Stimulated activated effector memory CD8-positive, alpha-beta T cell treated with anti-CD3 and anti-CD28 coated beads, Interleukin-12 subunit alpha, Interleukin-12 subunit beta, amount 100 ng/mL, for 72 hours (primary cell): ENCODE measurements at places on chromosomes 13 and 19.

GRCh38 chr13:22194106-22194805 lies 523.4 kb downstream of the FGF9 start:
- DNase-seq = no peak

DNA sequence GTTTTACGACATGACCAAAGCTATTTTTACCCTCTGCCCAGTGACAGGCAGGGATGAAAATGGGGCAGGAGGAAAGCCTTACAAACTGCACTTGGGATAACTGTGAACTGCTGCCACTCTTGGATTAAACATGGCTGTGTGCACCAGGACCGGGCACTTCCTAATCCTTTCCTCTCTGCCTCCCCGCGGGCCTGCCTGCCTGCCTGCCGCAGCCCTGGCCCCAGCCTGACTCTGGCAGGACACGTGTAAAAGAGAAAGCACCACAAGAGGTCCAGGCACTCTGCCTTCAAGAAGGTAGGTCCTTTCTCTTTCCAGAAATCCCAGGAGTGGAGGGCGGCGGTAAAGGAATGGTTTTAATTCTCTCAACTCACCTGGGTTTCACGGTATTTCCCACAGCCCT lies 4.8 kb downstream of the TSHZ3 start:
- no peak for DNase-seq

GRCh38 chr19:29429021-29429420 lies 96.8 kb upstream of the VSTM2B start:
- no peak for DNase-seq

DNA sequence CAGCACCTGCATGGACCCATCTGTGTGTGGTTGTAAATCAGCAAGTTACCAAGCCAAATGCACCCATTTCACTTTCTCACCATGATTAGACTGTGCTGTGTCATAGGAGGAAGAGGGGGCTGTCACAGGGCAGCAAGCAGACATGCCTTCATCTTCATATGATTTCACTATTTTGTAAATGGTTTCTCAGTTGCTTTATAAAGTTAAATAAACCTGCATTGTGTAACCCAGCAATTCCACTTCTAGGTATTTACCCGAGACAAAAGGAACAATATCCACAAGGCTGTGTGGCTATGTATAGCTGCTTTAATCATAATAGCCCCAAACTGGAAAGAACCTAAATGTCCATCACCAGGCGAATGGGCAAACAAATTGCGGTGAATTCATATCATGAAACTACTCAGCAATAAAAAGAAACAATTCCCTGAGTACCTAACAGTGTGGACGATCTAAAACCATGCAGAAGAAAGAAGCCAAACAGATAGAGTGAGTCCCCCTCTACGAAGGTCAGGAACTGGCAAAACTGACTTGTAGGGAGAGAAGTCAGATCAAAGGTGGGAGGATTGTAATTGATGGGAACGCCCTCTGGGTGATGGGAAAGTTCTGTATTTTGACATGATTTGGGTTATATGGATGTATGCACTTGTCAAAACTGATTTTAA lies 185.4 kb downstream of the COL4A1 start:
- no peak for DNase-seq

- DNase-seq = no peak
Measured at GRCh38 chr19:58584498-58585441, 11.6 kb upstream of the MZF1 start.

- DNase-seq = no peak
Measured at GRCh38 chr13:48542581-48543341, 9.9 kb upstream of the RCBTB2 start.

- DNase-seq = peak; percentile 51
Measured at GRCh38 chr13:99347335-99347878, 40.2 kb upstream of the GPR183 start.

DNA sequence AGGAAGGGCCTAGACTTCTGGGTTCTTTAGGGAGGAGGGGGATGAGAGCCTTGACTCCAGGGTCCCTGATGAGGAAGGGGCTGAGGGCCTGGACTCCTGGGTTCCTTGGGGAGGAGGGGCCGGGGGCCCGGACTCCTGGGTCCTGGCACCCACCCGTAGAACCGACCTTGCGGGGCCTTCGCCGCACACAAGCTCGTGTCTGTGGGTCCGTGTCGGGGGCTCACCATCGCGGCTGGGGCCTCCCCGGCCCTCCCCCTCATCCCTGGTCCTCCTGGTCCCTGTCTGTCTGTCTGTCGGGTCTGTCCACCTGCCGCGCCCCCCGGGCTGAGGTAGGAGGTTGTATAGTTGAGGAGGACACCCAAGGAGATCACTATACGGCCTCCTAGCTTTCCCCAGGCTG lies 662 bp upstream of the SPACA6 start:
- no peak for DNase-seq

DNA sequence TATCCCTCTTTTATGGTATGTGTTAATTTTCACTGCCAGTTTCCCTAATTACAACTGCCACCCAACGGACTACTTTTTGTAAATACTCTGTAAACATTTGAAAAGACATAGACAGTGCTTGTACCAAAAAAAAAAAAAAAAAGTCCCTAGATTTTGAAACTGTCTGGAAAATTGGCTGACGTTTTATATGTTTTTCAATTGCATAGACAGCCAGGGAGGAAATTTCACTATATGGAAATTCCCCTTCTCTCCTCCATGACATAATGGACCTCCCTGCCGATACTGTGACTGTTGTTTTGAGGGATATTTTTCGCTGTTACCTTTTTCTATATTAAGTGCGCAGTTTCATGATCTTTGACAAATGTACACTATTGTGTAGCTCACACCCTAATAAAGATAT lies 43.4 kb downstream of the C13orf42 start:
- no peak for DNase-seq

GRCh38 chr13:98262292-98262691 lies 85.2 kb upstream of the RNF113B start:
- DNase-seq = no peak

- DNase-seq = peak; percentile 70
Measured at GRCh38 chr13:30607908-30608307, 9.8 kb upstream of the USPL1 start.

DNA sequence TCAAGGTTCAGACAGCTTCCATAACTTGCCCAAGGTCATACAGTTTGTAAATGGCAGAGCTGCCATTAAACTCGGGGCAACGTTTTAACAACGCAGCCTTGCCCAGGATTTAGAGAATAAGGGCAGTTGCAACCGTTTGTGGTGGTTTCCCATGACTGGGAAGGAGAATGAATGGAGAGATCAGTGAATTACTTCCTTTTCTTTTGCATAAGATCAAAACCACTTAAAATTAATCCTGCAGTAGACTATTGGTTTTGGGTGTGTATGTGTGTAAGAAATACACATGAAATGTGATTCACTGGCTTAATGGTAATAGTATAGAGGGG lies 179.1 kb upstream of the MIR17HG start:
- DNase-seq = no peak

DNA sequence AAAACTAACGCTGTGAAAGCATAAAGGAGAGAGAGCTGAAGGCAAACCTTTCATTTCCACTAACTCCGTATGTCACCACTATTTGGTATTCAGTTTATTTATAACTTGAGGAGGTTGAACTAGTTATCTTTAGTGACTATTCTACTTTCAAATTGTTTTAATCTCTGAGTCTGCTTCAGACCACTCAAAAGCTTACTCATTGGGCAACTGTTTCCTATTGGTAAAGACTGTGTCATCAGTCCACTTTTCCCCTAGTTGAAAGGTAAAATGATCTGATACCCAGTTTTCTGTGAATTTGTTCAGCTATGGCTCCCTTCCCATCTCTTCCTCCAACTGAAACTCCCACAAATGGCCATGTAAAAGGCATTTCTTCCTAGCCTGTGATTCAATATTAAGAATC lies 39.1 kb downstream of the TEX26 start:
- no peak for DNase-seq

DNA sequence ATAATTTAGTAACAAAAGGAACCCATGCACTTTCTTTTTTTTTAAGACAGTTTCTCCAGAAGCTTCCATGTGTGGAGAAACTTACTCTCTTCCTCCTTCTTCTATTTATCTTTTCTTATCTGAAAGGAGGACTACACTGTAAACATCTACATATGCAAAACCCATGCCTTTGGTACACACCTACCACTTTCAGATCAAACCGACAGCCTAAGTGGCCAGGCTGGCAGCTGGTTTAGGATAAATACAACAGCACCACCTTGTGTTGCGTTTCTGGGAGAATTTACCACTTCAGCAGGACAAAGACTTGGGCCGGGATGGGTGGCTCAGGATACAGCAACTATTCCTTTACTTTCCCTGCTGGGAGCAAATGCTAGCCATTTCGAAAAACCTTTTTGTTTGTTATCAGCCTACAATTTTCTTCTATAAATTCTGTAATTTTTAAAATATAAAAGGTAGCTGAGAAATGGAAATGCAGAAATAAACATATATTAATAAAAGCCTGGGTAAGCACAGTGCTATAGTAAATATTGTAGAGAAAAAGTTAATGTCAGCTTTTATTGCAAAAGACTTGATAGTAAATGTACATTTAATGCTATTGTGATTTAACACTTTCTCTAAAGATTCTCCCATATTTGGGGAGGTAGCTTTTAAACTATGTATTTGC lies 94.0 kb upstream of the RFC3 start:
- peak; percentile 47 for DNase-seq

- no peak for DNase-seq
Measured at GRCh38 chr13:46389457-46390451, 2.7 kb upstream of the RUBCNL start.

- DNase-seq = no peak
Measured at GRCh38 chr13:108525827-108526226, 103.6 kb upstream of the MYO16 start.

DNA sequence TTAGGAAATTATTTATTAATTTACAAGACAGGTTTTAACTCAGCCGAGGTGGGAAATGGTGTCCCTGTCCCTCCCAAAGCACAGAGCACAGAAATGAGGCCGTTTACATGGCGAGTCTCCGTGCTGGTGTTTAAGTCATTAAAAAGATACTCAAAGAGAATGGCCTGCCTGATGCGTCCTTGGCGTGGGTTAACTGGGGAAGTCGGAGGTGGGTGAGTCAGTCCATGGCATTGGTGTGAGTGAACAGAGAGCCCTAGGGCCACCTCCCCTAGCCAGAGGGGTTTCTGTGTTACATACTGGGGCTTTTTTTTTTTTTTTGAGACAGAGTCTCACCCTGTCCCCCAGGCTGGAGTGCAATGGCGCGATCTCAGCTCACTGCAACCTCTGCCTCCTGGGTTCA lies 3.9 kb downstream of the FEM1A start:
- DNase-seq = no peak

DNA sequence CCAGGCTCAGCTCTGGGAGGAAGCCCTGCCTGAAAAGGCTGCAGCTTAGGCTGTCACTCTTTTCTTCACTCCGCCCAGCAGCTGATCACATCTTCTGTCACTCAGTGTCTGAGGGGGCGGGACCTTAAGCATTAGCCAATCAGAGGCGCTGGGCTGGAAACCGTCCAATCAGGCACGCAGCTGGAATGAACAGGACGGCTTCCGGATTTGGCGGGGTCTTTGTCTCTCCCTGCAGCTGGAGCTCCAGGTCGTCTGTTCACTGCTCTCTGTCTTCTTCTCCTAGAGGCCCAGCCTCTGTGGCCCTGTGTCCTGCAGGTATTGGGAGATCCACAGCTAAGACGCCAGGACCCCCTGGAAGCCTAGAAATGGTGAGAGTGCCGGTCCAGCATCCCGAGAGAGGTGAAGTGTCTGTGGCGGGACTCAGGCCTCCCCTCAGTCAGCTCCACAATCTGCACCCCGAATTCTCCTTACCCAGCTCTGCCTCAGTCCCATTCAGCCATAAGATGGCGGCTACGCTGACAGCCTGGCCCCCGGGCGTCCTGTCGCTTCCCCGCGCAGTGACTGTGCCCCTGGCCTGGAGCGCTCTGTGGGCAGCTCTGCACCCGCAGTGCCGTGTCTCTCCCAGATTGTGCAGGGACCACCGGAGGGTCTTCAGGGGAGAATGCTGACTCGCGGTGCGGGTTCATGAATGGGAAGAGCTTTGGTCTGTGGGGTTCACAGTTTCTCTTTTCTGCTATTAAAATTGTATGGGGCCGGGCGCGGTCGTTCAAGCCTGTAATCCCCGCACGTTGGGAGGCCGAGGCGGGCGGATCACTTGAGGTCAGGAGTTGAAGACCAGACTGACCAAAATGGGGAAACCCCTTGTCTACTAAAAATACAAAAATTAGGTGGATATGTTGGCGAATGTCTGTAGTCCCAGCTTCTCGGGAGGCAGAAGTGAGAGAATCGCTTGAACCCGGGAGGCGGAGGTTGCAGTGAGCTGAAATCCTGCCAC lies at the start of gene ZNF66:
ZNF66 (plus strand) TSS at position 222 of the 994 bp plus-strand sequence; CDS start at position 366, 144 bp downstream.
- DNase-seq = peak; percentile 88

GRCh38 chr13:113526466-113527220 lies 36.1 kb upstream of the DCUN1D2 start:
- no peak for DNase-seq

GRCh38 chr13:71079638-71080037 lies 787.4 kb downstream of the DACH1 start:
- DNase-seq = no peak

GRCh38 chr19:45972081-45972946 lies 1.4 kb downstream of the NOVA2 start:
- no peak for DNase-seq

DNA sequence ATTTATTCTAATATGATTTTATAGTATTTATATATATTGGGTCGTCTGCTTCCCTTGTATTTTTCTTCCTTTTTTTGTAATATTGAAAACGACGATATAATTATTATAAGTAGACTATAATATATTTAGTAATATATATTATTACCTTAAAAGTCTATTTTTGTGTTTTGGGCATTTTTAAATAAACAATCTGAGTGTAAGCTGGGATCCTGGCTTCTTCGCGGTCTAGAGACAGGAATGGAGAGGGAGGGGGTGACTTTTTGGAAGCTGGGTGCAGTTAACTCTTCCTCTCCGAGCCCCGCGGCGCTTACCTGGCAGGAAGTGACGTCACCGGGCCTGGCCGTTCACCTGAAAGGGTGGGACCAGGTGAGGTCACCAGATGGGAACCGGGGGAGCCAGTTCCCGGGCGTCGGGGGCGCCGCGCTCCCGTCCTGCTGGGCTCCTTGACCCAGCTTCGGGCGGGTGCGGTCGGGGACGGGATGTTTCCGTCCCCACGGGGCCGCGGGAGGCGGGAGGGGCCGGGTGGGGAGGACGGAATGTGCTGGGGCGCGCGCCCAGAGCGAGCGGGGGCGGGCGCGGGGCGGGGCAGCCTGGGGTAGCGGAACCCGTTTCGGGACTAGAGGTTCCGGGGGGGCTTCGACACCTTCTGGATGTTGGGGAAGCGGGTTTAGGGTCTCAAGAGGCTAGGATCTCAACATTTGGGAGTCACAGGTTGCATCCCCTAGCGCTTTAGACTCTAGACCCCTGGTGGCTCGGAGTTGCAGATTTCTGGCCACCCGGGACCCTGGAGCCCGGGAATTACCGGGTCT lies 2.8 kb downstream of the ZFP36 start:
- peak; percentile 85 for DNase-seq

DNA sequence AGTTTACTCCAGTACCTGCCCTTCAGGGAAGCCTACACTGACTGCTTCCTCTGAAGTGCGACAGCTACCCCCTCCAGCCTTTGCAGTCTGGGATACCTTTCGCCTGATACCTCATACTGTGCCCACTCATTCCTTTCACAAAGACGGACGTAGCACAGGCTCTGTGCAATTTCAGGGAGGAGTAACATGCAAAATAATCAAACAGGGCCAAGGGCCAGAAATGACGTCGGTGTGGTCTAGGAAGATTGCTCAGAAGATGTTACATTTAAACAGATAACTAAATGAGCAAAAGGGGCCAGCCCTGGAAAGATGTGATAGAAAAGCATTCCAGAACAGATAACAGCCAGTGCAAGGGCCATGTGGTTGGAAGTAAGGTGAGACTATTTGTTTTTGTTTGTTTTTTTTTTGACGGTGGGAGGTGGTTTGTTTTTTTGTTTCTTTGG lies 6.6 kb upstream of the DDX39A start:
- DNase-seq = no peak
